ENCODE measurements at places on chromosomes 2 and 18.

- DNase-seq = no peak
Observed at GRCh38 chr2:70472221-70472890, 81.3 kb downstream of the TGFA start.

GRCh38 chr18:49101236-49101635 is 150.5 kb upstream of the SMAD7 start:
- no peak for DNase-seq

DNA sequence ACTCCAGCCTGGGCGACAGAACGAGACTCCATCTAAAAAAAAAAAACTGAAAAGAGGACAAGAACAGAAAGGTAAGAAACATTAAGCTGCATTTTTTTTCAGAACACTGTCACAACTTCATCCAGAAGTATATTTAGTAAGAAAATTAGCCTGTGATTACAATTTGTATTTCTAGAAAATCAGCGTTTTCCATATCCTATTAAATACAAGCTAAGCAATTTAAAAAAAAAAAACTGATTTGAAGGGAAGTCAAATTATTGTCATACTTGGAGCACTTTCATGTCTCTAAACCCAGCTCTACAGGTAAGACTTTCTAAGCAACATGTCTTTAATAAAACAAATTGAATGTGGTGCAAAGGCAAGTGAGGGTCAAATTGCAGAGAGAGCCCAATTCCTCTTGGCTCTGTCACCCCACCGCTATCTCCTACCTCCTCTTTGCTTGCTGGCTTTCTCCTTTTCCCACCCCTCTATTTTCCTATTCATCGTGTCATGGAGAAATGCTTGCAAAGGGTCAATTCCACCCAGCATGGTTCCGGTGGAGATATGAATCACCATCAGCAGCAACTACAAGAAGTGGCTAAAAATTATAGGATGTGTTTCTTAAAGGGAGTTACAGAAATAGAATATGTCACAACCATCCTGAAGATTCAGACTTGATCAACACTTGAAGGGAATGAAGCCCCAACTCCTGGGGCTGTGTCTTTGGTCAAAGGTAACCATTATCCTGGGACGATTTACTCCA is 68.4 kb upstream of the BCL11A start:
- no peak for DNase-seq

DNA sequence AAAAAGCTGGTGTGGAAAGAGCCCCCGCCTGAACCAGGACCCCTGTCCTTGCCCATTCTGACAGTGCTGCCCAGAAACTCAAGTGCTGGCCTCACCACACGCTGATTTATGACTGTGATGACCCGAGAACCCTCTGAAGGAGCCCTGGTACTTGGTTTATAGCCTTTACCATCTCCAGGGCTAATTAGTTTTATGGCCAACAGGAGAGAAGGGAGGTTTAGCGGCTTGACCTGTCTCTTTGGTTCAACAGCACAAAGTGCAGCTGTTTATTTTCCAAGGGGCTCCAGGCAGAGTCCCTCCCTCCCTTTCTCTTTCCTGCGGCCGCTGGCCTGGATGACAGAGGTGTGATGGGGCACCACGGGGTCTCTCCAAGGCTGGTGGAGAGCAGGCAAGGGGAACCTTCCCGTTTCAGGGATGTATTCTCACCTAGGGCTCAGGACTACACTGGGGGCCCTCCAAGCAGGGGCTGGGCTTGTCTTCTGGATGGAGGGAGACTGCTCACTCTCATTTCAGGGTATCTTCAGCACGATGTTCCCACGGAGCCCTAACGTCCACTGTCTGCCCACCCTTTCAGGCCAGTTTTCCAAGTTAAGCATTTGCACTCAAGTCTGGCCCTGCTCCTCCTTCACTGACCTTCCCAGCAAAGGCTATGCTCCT is 174.2 kb upstream of the GLI2 start:
- DNase-seq = no peak

DNA sequence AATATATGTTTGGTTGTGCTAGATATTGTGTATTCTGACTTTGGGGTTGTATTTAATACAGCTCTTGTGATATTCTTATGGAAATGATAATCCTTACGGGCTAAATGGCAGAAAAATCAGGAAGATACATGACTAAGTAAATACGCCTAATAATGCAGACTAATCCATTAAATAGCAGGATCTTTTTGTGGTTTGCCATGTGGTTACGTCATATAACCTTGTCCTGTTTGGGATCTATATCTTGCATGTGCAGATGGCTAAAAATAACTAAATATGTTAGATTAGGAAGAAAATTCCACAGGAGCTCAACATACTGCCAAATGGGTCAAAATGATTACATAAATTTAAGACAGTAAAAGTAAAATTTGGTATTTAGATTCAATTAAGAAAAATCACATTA is 83.0 kb downstream of the NEB start:
- no peak for DNase-seq

- DNase-seq = no peak
Observed at GRCh38 chr2:8107621-8108378, 574.1 kb upstream of the ID2 start.

- DNase-seq = no peak
Observed at GRCh38 chr2:135490376-135490775, 40.6 kb downstream of the ZRANB3 start.

DNA sequence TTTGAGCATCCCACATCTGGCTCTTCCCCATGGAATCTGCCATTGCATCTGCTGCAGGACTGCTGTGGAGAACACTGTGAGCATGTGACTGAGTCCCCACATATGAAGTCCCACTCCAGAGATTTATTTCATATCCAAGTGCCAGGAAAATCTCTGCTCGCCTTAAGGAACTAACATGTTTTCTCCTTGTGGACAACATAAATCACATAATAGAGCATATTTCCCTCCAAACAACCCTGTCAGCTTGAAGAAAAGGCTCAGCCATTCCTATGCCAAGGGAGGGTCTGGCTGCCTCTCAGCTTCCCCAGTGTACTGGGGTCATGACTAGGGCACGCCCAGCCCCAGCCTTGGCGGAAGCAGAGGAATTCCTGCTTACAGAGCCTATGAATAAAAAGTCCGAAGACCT is 193.7 kb downstream of the DNER start:
- DNase-seq = no peak

DNA sequence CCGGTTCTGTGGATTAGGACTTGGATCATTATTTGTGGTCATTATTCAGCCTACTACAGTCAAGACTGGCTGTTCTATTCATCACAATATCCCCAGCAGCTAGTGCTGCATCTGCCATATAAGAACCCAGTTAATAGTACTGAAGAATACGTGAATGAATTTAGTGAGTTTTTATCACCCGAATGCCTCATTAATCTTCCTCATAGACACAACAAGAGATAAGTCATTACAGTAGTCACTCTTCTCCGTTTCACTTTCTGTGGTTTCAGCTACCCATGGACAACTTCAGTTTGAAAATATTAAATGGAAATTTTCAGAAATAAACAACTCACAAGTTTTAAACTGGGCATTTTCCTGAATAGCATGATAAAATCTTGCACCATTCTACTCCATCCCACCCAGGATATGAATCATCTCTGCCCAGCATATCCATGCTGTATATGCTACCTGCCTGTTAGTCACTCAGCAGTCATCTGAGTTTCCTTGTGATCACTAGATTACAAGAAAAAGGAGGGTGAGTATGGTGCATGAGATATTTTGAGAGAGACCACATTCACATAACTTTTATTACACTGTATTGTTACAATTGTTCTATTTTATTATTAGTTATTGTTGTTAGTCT is 363.7 kb upstream of the CHAC2 start:
- no peak for DNase-seq

DNA sequence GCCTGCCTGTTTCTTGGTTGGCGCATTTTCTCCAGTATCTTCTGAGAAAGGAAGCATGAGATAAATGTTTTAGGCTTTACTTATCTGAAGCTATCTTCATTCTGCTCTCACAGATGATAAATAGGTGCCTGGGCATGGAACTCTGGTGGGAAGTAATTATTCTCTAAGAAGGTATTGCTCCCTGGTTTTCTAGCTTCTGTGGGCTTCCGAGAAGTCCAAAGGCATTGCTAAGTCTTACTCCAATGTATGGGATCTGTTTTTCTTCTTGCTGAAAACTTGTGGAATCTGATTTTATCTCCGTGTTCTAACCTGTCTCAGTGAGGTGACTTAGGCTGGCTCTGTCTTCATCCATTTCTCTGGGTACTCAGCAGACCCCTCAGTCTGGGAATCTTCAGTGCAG is 224.4 kb upstream of the HS6ST1 start:
- no peak for DNase-seq

DNA sequence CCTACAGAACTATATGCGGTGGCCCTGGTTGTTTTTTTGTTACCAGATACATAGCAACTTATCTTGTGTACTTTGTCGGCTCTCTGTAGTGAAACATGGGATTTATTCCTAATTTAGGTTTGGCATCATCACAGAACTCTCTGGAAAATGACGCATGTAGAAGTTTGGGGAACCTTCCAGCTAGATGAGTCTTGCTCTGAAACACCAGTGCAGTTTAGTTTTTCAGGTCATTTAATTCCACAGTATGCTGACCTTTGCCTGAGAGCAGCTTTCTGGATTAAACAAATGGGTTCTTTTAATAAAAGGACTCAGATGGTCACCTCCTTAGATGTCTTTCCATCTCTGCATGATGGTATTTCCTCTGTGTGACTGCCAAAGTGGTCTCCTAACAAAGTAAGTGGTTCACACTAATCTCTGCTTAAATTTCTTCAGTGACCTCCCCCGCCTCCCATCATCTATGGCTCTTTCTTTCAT is 39.9 kb downstream of the MYO3B start:
- no peak for DNase-seq

DNA sequence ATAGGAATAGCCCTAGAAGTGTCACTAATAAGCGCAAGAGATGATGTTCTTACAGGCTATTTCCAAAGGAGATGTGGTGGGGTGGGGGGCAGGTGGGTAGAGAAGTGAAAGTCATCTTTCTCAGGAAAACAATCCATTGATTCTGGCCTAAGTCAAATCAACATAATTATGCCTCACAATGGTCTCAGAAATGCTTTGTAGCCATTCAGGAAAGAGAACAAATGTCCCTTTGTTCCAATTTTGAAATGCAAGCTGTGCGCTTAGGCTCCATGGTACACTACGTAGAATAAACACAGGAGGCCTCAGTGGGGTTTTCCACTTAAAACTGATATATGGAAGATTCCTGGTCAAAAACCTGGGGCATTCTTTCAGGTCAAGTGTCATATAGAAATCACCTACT is 529.9 kb upstream of the KLHL29 start:
- no peak for DNase-seq

DNA sequence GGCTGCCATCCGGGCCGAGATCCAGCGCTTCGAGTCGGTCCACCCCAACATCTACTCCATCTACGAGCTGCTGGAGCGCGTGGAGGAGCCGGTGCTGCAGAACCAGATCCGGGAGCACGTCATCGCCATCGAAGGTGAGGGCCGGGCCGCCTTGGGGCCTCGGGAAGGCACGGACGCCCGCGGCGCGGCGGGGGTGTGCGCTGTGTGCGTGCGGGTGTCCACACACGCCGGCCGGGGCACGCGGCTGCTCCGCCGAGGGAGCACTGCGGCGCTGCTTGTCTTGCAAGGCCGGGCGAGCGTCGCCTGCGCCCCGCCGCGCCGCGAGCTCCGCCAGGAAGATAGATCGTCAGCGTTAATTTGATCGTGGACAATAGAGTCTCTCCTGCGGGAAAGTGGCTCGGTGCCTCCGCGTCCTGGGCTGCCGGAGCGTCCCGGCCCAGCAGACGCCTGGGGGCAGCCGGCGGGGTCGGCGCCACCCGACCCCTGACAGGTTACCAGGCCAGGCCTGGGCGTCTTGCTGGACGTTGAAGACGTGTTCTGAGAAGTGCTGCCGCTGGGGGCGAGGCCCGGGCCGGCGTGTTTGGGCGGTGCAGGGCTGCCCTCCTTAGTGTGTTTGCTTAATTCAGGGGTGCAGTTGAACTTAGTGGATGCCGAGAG is 1.0 kb downstream of the AGAP1 start:
- DNase-seq = no peak

DNA sequence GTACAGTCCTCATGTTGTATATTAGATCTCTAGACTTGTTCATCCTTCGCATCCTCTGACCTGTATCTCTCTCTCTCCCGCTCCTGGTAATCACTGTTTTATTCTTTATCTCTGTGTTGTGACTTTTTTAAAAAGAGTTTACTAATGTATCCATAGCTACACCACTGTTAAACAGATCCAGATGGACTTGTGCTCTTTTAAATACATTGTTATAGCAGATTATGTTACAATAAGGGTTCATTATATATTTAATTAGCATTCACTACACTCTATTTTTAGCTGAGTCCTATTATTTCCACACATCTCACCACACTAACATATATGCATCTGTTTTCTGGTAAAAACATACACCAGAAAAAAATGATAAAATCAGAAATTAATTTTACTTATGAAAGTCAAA is 90.5 kb downstream of the RBM43 start:
- no peak for DNase-seq

GRCh38 chr2:204781941-204782340 is 236.7 kb downstream of the PARD3B start:
- DNase-seq = no peak

DNA sequence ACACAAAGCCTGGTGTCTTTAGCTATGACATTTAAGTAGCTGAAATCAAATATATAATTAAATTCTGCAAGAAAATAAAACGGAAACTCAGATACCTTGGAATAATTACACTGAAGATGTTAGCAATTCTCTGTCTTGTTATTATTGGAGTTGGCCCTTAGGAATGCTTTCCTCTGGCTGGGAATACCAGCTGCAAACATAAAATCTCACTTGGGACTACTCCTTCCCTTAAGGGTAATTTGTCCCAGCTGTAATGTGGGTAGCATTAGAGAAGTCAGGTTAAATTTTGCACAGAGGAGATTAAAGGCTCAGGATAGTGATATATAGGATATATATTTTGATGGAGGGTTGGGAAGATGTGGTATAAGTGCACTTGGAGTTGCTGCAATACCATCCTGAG is 37.3 kb upstream of the GRP start:
- no peak for DNase-seq

DNA sequence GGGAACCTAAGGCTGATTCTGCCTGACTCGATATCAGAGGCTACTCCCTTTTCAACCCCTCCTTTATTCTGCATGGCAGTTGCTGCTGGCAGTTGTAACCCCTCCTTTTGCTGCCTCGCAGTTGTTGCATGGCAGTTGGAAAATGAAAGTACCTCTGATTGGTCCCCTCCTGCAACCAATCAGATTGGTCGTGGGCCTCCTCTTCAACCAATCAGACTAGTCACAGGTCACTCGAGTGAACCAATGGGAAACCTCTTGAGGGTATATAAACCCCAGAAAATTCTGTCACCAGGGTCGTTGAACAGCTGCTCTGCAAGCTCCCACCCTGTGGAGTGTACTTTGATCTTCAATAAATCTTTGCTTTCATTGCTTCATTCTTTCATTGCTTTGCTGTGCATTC is 294.3 kb upstream of the SLC8A1 start:
- no peak for DNase-seq
